ENCODE measurements at places on chromosomes 6 and 20.

GRCh38 chr20:59515013-59515905, 89.1 kb upstream of the PHACTR3 start:
- no peak overlapping the region for H3K27ac ChIP-seq
- no peaks in the 10 kb centered on the region for H3K4me1 ChIP-seq
- H3K27me3 ChIP-seq = no peaks in the 10 kb centered on the region
- no peak overlapping the region for H3K4me3 ChIP-seq
- H3K36me3 ChIP-seq = no peaks in the 10 kb centered on the region

DNA sequence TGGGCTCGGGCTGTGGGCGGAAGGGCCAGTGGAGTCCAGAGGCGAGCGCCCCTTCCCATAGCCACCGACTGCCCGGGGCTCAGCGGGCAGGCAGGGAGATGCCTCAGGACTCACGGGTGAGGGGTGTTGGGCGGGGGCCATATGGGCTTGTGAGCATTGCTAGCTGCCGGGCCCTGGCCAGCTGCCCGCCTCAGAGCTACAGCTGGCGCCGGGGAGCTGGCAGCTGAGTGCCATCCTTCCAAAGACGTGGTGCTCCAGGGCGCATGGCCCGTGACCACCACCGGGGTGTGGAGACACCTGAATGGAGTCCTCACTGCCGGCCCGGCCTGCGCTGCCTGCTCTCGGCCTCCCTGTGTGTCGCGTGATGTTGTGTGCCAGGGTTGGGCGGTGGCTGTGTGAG, 10.6 kb upstream of the RBBP8NL start:
- peaks cover 10% of the 10 kb centered on the region for H3K27me3 ChIP-seq
- H3K4me1 ChIP-seq = no peaks in the 10 kb centered on the region
- H3K36me3 ChIP-seq = no peaks in the 10 kb centered on the region
- no peak overlapping the region for H3K4me3 ChIP-seq
- no peak overlapping the region for H3K27ac ChIP-seq
- no peak for DNase-seq

DNA sequence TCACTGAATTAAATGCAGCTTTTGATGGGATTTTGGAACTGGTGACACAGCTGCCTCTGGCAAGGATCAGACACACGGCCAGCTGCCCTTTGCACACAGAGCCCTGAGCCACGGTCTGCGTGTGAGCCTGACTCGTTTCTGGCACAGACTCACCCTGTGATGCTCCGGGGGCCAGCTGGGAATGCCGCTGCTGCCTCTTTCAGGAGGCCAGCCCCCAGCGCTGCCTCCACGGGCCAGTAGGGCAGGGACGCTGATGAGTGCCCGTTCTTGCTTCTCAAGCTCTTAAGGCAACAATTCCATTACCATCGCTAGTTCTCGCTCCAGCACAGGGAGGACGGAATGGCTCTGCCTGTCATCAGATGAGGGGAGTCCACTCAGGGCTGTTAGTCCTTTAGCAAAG, 61.6 kb downstream of the IRF4 start:
- no peak for DNase-seq
- H3K4me3 ChIP-seq = no peak overlapping the region
- no peak overlapping the region for H3K27ac ChIP-seq
- peaks cover 4% of the 10 kb centered on the region for H3K27me3 ChIP-seq

- no peak for DNase-seq
- no peaks in the 10 kb centered on the region for H3K4me1 ChIP-seq
- H3K36me3 ChIP-seq = no peaks in the 10 kb centered on the region
- no peaks in the 10 kb centered on the region for H3K27me3 ChIP-seq
These were observed 120.5 kb upstream of the TMEM170B start for GRCh38 chr6:11416936-11417576.

DNA sequence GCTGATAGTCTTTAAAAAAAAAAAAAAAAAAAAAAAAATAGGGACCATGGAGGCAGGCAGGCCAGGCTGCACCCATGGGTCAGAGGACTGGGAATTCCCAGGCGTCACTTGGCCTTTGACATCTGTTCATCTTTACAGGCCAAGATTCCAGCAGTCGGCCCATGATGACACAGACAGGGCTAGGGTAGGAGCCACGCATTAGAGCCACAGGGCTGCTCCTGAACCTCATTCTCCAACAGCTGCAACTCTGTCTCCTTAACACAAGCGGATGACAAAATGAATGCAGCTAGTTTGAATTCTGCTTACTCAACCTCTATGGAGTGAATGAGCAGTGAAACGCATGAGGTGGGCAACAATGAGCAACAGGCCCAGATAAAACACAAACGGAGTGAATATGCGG, 126.4 kb downstream of the LY86 start:
- no peak overlapping the region for H3K4me3 ChIP-seq
- peaks cover 36% of the 10 kb centered on the region for H3K4me1 ChIP-seq
- H3K36me3 ChIP-seq = no peaks in the 10 kb centered on the region
- no peaks in the 10 kb centered on the region for H3K27me3 ChIP-seq
- no peak overlapping the region for H3K27ac ChIP-seq

Measured in thymus (tissue), 14 donors.